Mesenteric fat pad (tissue), 1 donor: ENCODE measurements at places on chromosomes 2 and 18. TPM values are rescaled to one million over a fixed set of nuclear protein-coding genes. Genes with fewer than 3 reads are reported as not detected.

Gene IGFBP2
- total RNA-seq: 59.9 TPM

Gene PLEK
- total RNA-seq: 30.0 TPM

Gene NABP1
- total RNA-seq: 142 TPM

Gene ARHGAP15
- total RNA-seq: 11.6 TPM

Gene TBR1
- total RNA-seq: not detected

Gene DSG3
- not detected for total RNA-seq

Gene SERPINB4
- total RNA-seq: not detected

Gene ARHGEF4
- total RNA-seq: 9.4 TPM

Gene TUBA3E
- total RNA-seq: not detected

Gene GPR75
- 2.5 TPM for total RNA-seq

Gene C18orf32
- 46.5 TPM for total RNA-seq

Gene SERPINB12
- not detected for total RNA-seq

Gene ARL5A
- 50.6 TPM for total RNA-seq

Gene SLC30A3
- total RNA-seq: not detected
